Caco-2 (cell line): ENCODE measurements at places on chromosomes 5 and 9. TPM values are rescaled to one million over a fixed set of nuclear protein-coding genes. Genes with fewer than 3 reads are reported as not detected.

FST gene
- total RNA-seq: 0.45 and 0.77 TPM in 2 replicates

CTNND2 gene
- 0.32 and 1.2 TPM in 2 replicates for total RNA-seq

IL3 gene
- not detected in 2 replicates for total RNA-seq

FOXD4L3 gene
- total RNA-seq: 0.23 TPM in 1 of 2 replicates, not detected in the other

PIP5K1B gene
- 10.3 and 12.9 TPM in 2 replicates for total RNA-seq

FAM200C gene
- 3.2 TPM in 2 replicates for total RNA-seq

ANKH gene
- 4.7 and 6.3 TPM in 2 replicates for total RNA-seq

PFDN1 gene
- total RNA-seq: 81.1 and 82.3 TPM in 2 replicates

SEMA6A gene
- total RNA-seq: 18.3 and 26.3 TPM in 2 replicates

OSMR gene
- 0.11 TPM in 1 of 2 replicates, not detected in the other for total RNA-seq

BHMT gene
- not detected in 2 replicates for total RNA-seq

TRAF1 gene
- total RNA-seq: 1.1 and 1.3 TPM in 2 replicates

PAPPA gene
- not detected in 2 replicates for total RNA-seq

FOXI1 gene
- 0.14 and 0.39 TPM in 2 replicates for total RNA-seq

IL7R gene
- not detected in 2 replicates for total RNA-seq

TMEFF1 gene
- 2.7 and 4.2 TPM in 2 replicates for total RNA-seq

WWC1 gene
- 108 and 109 TPM in 2 replicates for total RNA-seq

C9 gene
- total RNA-seq: 0.39 and 0.41 TPM in 2 replicates

CTXN3 gene
- not detected in 2 replicates for total RNA-seq
